Ovary (tissue), 10 donors: ENCODE measurements at places on chromosomes 11 and 22.

DNA sequence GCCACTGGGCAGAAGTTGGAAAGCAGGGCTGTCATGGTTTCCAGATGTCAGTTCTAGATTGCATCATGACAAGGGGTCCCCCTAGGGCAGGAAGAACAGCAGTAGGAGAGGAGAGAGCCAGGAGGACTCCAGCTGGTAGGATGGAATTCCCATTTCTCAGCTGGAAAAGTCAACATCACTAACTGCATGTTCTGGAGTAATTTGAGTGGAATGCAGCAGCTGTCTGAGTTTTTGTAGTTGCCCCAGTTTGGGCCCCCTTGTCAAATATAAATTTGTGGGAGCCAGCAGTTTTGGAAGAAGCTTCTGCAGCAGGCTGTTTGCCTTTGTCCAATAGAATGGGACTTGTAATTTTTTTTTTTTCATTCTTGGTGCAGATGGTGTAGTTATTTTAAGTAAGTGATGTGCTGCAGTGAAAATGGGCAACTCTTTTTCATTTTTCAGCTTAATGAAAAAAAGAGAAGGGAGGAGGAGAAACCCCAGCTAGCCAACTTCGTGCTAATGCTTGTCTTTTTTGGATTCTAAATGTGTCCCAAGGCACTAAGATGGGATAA is 86.9 kb downstream of the LDLRAD3 start:
- DNase-seq = no peak

DNA sequence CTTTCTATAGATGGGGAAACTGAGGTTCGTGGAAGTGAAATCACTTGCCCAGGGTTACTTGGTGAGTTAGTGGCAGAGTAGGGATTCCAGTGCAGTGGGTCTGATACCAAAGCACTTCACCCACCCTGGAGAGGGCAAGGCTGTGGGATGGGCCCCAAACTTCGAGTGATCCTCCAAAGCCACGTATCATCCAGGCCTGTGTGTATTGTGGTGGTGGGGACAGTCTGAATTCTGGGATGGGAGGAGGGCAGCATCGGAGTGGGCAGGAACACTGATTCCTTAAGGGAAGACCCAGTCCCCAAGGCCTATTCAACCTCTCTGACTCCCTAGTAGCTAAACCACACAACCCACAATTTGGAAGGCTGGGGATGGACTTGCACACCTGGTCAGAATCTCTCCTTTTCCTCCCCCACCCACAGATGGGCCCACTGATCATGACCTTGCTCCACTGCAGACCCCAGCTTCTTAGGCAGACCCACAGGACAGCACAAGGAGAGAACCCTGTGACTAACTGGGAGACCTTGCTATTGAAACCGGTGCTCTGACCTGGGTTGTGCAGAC is 11.5 kb downstream of the TMPRSS13 start:
- DNase-seq = no peak

GRCh38 chr22:20965104-20965887 is 1.8 kb upstream of the AIFM3 start:
- no peak for DNase-seq

DNA sequence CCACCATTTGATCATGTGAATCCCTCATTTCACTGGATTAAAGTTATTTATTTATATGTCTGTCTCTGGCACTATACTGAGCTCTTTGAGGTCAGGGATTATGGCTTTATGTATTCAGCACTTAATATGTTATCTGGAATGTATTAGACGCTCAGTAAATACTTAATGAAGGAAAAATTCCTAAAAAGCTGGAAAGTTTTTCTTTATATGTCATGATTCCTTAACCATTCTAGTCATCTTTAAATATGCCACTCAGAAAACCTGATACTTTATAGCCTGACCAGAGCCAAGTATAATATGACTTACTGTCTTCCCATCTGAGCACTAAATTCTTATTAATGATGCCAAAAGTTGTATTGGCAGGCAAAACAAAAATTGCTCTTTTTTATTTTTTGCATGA is 27.1 kb downstream of the RNF169 start:
- no peak for DNase-seq

GRCh38 chr11:33564856-33565453 is 135.7 kb downstream of the C11orf91 start:
- no peak for DNase-seq
